ENCODE measurements at places on chromosomes 3 and 15. TPM values are rescaled to one million over a fixed set of nuclear protein-coding genes. Genes with fewer than 3 reads are reported as not detected.

Gene LINS1
- 8.8 TPM for total RNA-seq

DNA sequence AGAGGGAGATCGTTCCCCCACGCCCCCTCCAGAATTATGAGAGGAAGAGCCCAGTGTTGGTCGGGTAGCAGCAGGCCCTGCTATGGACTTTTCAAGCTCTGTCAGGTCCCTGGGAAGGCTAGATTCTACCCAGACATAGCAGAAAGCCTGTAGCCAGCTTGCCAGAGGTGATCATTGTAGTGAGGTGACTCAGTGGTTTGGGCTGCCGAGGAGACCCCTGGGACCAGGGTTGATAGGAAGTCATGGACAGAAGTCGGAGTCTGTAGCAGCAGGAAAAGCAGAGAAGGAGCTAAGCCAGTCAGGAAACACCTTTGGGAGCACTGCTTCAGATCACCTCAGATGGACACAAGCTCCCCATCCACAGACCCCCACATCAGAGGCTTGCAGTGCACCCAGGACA, 67.7 kb downstream of the CCNL1 start:
- H3K27me3 ChIP-seq: no peaks in the 10 kb centered on the region
- H3K36me3 ChIP-seq: no peaks in the 10 kb centered on the region
- no peak for DNase-seq
- peaks cover 53% of the 10 kb centered on the region for H3K4me1 ChIP-seq
- peak overlapping the region; percentile 99 for H3K27ac ChIP-seq

DNA sequence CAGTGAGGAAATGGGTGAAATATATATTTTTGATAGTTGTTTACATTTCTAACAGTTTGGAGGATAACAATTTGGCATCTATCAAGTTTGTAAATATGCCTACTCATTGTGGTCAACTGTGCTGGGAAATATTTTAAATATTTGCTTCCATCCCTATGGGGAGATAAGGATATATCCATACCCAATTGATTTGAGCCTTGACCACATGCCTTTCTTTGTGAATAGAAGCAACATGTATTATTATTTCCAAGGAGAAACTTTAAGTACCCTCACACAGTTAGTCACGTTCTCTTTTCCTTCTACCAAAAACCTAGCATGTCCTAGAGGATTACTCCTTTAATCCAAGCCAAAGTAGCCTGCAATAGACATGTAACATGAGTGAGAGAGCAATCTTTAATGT, 245.4 kb upstream of the CBLB start:
- no peak overlapping the region for H3K27ac ChIP-seq
- no peaks in the 10 kb centered on the region for H3K4me1 ChIP-seq
- no peaks in the 10 kb centered on the region for H3K36me3 ChIP-seq
- H3K27me3 ChIP-seq: no peaks in the 10 kb centered on the region

- no peak overlapping the region for H3K4me3 ChIP-seq
- no peak for DNase-seq
- H3K36me3 ChIP-seq: peaks cover 4% of the 10 kb centered on the region
- no peaks in the 10 kb centered on the region for H3K27me3 ChIP-seq
- H3K4me1 ChIP-seq: no peaks in the 10 kb centered on the region
These were observed 43.6 kb downstream of the NMNAT3 start for GRCh38 chr3:139634111-139634635.

DNA sequence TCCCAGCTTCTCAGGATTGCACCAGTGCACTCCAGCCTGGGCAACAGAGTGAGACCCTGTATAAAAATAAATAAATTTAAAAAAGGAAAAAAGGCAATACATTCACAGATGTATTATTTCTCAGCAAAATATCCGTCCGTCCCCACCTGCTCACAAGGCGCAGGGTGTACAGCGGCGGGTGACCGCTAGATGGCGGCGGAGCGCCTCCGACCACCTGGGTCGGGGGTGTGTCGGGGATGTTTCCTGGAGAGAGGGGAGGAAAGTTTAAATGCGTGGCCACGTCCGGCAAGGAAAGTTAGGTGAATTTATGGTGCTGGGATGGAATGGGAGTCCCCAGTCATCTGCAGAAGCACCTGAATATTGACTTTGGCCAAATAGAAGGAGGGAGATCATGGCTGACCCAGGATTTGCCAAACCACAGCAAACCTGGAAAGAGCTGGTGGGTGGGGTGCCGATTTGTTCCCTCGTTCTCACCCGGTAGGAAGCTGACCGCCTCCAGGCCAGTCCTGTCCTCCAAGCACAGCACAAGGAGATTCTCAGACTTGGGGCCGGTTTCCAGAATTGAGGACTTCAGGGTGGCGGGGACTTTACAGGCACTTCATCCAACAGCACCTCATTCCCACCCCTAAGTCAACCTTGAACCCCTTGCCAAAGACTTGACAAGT, 88.3 kb downstream of the TMEM266 start:
- H3K36me3 ChIP-seq: no peaks in the 10 kb centered on the region
- H3K27ac ChIP-seq: no peak overlapping the region
- no peaks in the 10 kb centered on the region for H3K27me3 ChIP-seq
- no peak for DNase-seq
- H3K4me1 ChIP-seq: peaks cover 11% of the 10 kb centered on the region
- H3K4me3 ChIP-seq: no peak overlapping the region

Gene THRB
- total RNA-seq: 4.2 TPM

- H3K36me3 ChIP-seq: no peaks in the 10 kb centered on the region
- no peaks in the 10 kb centered on the region for H3K27me3 ChIP-seq
- H3K27ac ChIP-seq: no peak overlapping the region
- H3K4me1 ChIP-seq: peaks cover 24% of the 10 kb centered on the region
- DNase-seq: no peak
- H3K4me3 ChIP-seq: no peak overlapping the region
These were observed 11.0 kb downstream of the FGD5 start for GRCh38 chr3:14829811-14830210.

DNA sequence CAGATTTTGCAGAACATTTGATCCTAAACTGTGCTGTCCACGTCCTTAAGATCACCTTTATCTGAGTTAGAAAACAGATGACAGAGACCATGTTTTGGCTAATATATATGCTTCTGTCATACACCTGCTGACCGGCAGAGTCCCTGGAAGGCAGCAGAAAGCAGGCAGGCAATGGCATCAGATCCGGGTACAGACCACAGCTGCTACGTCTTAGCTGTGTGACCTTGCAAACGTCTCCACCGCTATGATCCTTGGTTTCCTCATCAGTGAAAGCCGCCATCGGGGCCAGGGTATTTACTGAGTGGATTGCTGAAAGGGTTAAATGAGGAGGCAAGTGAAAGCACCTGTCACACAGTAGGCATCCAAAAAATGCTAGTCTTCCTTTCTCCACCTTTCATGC, 72.1 kb downstream of the ABTB1 start:
- H3K27me3 ChIP-seq: no peaks in the 10 kb centered on the region
- peaks cover 96% of the 10 kb centered on the region for H3K4me1 ChIP-seq
- peak overlapping the region; percentile 51 for H3K27ac ChIP-seq
- H3K36me3 ChIP-seq: no peaks in the 10 kb centered on the region

- H3K27ac ChIP-seq: no peak overlapping the region
- DNase-seq: no peak
- H3K36me3 ChIP-seq: peaks cover 9% of the 10 kb centered on the region
These were observed 69.9 kb downstream of the OXNAD1 start for GRCh38 chr3:16334909-16335308.

Gene CYP1A2
- not detected for total RNA-seq

DNA sequence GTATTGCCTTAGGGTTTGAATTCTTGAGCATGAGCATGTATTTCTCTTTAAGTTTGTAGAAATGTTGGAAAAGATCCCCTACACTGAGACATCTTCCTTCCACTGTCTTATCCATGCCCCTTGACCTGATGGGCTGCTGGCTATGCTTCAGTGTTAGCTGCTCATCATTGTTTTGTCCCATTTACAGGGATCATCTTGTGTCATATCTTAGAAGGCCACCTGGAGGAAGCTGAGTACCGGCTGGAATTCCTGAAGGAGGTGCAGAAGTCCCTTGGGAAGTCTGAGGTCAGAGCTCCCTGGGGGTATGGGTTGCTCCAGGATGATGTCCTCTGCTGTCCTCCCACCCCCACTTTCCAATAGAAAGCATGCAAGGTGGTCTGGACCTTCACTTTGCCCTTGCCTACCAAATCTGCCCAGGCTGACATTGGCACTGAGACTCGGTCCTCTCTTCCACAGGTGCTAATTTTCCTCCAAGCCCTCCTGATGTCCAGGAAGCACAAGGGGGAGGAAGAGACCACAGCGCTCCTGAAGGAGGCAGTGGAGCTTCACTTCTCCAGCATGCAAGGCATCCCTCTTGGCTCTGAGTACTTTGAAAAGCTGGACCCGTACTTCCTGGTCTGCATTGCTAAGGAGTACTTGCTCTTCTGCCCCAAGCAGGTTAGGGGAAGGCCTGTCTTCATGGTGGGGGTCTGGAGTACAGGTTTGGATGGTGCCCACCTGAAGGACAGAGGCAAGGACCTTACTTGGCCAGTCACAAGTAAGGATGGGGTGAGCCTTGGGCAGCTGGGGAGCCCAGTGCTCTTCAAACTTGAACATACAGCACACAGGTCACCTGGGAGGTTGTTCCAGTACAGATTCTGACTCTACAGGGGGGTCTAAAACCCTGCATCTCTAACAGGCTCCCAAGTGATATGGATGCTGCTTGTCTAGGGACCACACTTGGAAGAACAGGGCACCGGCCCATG, 17.7 kb downstream of the TTC21A start:
- H3K27me3 ChIP-seq: no peaks in the 10 kb centered on the region
- H3K4me3 ChIP-seq: no peak overlapping the region
- no peaks in the 10 kb centered on the region for H3K36me3 ChIP-seq

Gene AMIGO3
- total RNA-seq: 1.1 TPM

DNA sequence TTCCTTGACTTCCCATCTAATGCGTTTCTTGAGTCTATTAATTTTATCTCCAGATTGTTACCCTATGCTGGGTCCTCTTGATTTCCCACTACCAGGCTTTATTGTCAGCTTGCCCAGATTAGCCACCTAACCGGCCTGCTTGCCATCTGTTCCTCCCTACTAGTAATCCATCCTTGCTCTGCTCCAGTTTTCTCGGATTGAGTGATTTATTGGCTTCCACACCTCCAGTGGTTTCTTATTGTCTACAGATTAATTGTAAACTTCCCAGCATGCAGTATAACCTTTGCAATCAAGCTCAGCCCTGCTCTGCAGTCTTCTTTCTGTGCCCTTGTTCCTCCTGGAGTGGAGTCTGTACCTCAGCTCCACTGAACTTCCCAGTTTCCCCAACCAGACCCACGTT, 63.4 kb downstream of the ARHGEF26 start:
- H3K27ac ChIP-seq: no peak overlapping the region
- H3K4me1 ChIP-seq: no peaks in the 10 kb centered on the region
- no peak overlapping the region for H3K4me3 ChIP-seq
- no peaks in the 10 kb centered on the region for H3K27me3 ChIP-seq

- no peaks in the 10 kb centered on the region for H3K4me1 ChIP-seq
- no peaks in the 10 kb centered on the region for H3K36me3 ChIP-seq
- no peak for DNase-seq
- no peak overlapping the region for H3K4me3 ChIP-seq
These were observed 36.4 kb upstream of the DNAJC13 start for GRCh38 chr3:132380920-132381319.
